Inflammatory macrophage treated with lipopolysaccharide for 1 hour (primary cell): ENCODE measurements at places on chromosomes 2 and 18.

DNA sequence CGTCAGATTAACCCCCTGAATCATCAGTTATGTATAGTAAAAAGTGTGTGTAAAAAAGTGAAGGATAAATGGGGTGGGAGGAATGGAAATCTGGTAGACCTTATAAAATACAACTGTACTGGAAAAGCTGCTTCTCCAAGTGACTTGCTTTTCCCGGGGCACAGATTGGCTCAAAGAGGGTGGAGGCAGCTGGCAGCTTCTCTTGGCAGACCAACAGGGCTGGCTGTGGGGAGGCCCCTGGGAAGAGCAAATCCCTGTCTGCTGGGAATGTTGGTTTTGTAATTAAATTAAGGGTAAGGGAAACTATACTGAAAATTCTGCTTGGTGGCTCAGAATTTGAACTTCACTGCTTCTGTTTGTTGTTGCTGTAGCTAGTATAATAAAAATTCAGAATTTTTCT lies 154.2 kb upstream of the DLX2 start:
- no peak for DNase-seq

- DNase-seq: no peak
Measured at GRCh38 chr2:120707816-120708215, 27.9 kb upstream of the GLI2 start.

- DNase-seq: no peak
Measured at GRCh38 chr2:153891051-153891450, 19.3 kb downstream of the GALNT13 start.

DNA sequence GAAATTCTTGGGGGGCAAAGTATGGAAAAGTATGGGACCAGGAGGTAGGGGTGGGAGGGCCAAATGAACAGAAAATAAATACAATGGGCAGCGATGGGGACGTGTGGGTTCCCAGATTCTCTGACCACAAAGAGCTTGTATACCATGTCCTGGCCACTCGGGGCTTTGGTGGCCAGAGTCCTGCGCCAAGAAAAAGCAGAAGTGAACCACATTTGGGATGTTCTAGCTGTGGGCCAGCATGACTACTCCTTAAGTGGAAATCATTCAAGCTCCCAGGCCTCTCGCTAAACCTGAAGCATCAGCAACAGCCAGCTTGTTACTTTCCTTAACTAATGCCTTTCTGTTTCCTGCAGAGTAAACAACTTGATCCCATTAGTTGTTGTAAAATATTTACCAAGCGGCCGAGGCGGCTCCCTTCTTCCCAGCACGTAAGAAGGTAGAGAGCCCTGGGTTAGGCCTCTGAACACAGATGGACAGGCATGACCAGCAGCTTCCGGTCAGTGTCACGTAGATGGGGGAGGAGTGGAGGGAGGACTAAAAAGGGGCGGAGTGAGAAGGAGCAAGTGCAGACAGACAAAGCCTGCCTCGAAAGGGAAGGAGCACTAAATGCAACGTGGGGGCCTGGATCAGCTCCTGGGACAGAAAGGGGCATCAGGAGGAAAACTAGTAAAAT lies 88.2 kb downstream of the GALNT14 start:
- DNase-seq: peak; percentile 17

GRCh38 chr18:58891776-58892175 lies 27.1 kb downstream of the ZNF532 start:
- DNase-seq: no peak

- DNase-seq: no peak
Measured at GRCh38 chr2:138452324-138452723, 49.2 kb upstream of the SPOPL start.
